ENCODE measurements at places on chromosomes 12 and 14.
A peak's percentile ranks its signal among the peaks of the same experiment; 100 is the strongest.

DNA sequence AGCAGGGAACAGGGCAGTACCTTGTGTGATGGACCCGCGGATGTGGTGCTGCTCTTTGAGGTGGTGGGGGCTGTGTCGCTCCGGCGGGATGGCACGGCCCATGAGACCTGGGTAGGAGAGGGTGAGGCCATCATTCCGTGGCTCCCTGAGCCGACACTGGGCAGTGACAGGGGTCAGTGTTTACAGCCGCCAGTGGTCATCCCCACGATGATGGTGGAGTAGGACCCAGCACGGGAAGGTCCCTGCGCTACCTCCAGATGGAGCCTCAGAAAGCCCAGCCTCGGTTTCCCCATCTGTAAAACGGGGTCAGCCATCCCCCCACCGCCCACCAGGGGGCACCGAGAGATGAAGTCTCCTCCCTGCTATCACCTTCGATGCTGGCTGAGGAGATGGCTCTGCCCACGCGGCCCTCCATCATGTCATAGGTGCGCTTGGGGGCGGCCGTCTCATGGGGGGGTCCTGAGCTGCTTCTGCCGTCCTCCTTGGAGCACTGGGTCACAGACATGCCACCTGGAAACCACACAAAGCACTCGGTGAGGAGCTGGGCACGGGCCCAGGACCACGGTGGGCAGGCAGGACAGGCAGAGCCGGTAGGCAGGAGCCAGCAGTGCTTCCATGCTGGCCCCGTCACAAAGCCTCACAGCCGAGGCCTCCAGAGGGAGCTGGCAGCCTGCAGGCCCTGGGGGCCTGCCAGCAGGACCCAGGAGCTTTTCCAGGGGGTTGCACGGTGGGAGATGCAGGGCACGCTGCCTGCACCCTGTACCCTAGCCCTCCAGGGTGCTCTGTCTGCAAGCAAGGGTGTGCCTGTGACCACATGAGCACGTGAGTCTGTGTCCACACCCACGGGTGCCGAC, 53.1 kb downstream of the RFLNA start:
- no peak for DNase-seq

GRCh38 chr12:9388379-9388778, 180.2 kb upstream of the PZP start:
- no peak for DNase-seq

GRCh38 chr14:71408362-71409030, 501.2 kb downstream of the PCNX1 start:
- no peak for DNase-seq

GRCh38 chr12:64086946-64087345, 135.2 kb downstream of the KICS2 start:
- no peak for DNase-seq

DNA sequence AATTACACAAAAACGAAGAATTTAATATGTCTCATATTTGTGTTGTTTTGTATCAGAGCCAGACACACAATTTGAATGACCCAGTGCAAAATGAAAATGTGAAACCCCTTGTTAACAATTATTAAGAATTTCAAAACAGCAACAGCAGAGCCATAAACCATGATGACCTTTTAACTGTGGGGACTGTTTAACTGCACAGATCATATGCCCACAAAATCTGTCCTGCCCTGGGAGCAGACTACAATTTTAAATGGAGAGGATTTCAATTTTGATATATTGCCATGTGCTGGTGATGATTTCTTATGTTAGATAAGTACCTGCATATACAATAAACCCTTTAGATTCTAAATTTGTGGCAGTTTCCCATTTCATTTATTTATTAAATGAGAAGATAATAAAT, 455.5 kb upstream of the MGAT4C start:
- no peak for DNase-seq

GRCh38 chr12:106297681-106298080, 4.9 kb upstream of the TCP11L2 start:
- no peak for DNase-seq

GRCh38 chr12:124190312-124191023, 104.4 kb upstream of the RFLNA start:
- DNase-seq = no peak

- DNase-seq = no peak
Observed at GRCh38 chr12:99732131-99732530, 84.6 kb downstream of the GARIN6 start.

GRCh38 chr12:105575235-105575634, 244.7 kb downstream of the C12orf75 start:
- no peak for DNase-seq

- no peak for DNase-seq
Observed at GRCh38 chr14:69079188-69079742, 73.7 kb downstream of the DCAF5 start.

DNA sequence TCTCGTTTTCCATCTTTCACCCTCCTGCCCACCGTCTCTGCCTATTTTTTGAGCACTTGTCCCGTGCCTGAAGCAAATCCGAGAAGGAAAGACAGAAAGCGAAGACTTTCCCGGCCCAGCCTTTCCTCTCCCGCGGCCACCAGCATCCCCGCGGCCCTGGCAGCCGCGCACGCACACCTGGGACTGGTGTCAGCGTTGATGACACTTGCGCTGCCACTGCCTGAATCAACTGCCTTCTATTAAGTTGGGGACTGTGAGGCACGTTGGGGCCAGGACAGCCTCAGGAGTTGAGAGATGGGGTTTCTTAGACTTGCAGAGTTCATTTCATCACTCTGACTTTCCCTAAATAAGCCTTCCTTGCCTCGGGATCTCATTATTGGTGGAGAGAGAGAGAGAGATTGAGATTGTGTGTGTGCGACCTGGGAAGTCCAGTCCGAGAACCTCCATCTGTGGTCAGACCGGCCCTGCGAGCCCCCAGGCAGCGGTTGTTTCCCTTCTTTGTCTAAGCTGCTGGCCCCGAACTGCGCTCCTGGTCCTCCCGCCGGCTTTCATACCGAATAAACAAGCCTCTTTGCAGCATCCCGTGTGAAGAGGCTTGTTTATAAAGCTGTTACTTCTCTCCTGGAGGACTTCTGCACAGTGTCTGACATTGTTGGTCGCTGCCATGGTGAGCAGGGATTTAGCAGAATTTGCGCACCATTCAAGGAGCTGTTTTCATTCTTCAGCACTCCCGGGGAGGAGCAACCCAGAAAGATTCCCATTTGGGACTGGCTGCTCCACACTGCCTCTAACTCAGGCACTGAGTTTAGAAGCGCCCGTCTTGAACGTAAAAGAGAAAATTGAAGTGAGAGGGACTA, 1.5 kb downstream of the PDZRN4 start:
- DNase-seq = no peak

- DNase-seq = peak; percentile 69
Observed at GRCh38 chr14:79809849-79810612, 401.3 kb downstream of the DIO2 start.

GRCh38 chr12:125259178-125259867, 194.1 kb downstream of the AACS start:
- no peak for DNase-seq

DNA sequence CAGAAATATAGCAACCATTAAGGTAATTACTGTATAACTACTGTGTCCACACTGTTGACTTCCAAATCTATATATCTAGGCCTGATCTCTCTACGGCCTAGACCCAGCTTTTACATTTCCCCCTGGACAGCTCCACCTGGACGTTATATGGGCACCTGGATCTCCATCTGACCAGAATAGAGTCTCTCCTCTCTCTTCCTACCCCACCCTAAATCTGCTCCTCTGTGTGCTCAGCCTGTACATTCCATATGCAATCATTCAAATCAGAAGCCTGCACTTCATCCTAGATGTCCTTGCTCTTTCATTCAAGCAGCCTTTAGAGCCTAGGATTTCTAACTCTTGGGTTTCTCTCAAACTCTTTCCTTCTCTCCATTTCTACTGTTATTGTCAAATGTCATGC, 255.0 kb downstream of the PAX9 start:
- DNase-seq = no peak

- DNase-seq = no peak
Observed at GRCh38 chr14:67167420-67168109, 21.7 kb upstream of the GARIN2 start.

DNA sequence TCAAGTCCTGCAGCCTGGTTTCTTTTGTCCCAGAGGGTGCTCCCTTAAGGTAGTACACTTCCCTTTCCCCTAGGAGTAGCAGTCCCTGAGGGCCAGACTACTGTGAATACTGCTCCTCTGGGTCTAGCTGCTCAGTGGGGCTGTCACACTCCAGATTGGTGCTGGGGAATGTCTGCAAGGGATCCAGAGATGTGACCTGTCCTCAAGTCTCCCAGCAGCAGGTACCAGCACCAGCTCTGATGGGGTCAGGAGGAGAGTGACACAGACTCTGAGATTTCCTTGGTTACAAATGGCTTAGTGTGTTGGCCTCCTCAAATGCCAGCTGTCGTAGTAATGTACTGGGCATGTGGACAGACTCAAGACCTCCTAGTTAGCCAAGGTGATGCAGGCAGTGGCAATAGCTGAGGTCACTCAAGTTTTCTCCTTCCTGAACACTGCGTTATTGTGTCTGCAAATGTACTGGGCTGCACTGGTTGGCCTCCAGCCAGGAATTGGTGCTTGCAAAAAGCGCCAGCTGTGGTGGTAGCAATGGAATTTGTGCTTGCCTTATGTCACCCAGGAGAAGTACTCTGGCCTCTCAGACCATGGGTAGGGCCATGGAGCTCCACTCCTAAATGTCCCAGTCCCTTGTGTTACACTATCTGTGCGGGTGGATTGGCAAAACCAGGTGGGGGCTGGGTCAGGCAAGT, 36.4 kb upstream of the AEBP2 start:
- DNase-seq = no peak

GRCh38 chr14:23627961-23628360, 8.2 kb upstream of the DHRS2 start:
- no peak for DNase-seq

DNA sequence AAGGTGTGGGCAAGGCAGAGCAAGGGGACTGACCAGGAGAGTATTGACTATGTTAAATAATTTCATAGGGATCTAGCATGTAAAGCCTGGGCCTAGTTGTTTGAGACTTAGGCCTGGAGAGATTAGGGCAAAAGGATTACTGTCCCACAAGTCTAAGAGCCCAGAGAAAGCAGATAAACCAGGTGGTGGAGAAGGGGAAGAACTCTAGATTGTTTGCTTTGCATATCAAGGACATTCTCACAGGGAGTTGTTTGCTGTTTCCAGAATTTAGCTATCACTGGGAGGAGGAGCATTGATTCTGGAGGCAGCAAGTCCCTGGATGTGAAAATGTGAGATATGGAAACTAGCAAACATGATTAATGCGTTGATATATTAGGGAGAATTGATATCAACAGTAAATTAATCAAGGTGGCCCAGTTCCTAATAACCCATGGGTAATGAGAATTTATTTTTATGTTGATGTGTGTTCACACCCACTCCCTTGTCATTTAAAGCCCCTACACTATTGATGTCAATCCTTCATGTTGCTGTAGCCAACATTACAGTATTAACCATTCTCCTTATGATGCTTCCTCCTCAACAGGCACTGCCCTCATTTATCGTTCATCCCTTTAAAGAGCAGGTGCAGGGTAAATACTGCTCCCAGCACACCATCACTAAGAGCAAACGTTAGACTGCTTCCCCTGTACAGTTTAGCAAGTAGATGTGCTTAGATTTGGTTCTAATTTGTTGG, 1666.7 kb upstream of the FLRT2 start:
- DNase-seq = peak; percentile 1

DNA sequence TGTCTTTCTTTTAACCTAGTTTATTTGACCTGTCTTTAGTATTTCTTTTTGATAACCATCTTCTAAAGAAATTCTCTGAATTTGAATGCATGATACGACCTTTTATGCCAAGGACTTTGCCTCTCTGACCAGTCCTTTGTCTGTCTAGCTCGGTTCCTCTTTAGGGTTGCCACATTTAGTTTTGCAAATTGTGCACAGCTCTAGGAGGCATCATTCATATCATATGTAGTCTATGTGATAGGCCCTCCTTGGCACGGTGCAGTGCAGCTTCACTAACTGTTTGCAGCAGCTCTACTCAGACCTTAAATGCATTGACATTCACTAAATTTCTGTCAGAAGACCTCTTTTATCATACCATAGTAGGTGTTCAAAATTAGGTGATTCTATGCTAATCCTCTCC, 75.6 kb downstream of the USP15 start:
- DNase-seq = no peak

DNA sequence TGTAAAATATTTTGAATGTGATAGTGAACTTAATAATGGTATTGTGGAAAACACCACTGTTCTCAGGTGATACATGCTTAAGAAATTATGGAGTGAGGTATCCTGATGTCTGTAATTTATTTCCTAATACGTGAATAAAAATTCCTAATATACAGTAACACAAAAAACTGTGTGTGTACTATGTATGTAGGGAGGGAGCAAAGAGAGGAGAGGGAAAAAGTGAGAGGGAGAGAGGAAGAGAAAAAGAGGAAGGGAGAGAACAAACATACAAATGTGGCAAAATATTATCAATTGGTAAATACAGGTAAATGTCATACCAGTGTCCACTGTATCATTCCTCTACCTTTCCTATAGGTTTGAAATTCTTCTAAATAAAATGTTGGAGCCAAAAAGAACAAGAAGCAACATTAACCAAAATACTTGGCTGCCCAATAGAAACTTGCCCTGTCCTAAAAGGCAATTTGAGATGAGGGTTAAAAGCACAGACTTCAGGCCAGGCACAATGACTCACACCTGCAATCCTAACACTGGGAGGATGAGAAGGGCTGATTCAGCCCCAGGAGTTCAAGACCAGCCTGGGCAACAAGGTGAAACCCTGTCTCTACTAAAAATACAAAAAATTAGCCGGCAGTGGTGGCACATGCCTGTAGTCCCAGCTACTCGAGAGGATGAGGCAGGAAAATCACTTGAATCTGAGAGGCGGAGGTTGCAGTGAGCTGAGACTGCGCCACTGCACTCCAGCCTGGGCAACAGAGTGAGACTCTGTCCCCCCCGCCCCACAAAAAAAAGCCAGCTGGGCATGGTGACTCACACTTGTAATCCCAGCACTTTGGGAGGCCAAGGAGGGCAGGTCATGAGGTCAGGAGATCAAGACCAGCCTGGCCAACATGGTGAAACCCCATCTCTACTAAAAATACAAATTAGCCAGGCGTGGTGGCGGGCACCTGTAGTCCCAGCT, 14.5 kb downstream of the R3HDM2 start:
- DNase-seq = no peak

GRCh38 chr12:53352331-53353256, 16.4 kb upstream of the SP7 start:
- DNase-seq = peak; percentile 84

GRCh38 chr12:90229407-90230170, 521.0 kb upstream of the ATP2B1 start:
- DNase-seq = no peak

DNA sequence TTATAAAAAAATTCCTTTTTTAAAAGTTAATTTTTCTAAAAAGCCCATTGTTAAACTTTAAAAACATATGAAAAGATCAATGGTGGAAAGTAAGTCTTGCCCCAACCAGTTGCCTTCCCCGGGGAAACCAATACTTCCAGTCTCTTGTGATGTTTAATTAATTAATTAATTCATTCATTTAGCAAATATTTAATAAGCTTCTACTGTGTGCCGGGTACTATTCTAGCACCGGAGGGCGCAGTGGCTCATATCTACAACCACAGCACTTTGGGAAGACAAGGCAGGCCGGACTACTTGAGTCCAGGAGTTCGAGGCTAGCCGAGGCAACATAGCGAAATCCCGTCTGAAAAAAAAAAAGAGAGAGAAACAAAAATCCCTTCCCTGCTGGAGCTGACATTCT, 87.4 kb downstream of the HECTD4 start:
- no peak for DNase-seq
